ENCODE measurements at places on chromosomes 2 and 18. TPM values are rescaled to one million over a fixed set of nuclear protein-coding genes. Genes with fewer than 3 reads are reported as not detected.

DNA sequence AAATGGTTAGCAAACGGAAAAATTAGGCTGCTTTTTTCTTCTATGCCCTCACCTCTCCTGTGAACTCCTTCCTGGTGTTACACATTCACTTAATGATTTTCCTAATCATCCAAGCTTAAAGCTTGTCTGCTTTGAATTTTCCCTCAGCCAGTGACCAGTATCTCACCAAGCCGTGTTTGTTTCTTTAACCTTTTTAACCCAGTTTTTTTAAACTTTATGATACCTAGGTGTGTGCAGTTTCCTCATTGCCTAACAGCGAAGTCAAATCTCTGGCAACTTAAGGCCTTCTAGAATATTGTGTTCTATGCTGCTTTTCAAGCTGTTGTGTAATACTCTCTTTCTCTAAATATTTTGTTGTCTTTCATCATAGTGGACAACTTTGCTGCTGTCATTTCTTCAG, 113.0 kb downstream of the PIK3C3 start:
- no peak for DNase-seq

GRCh38 chr2:240565333-240566202, 2.7 kb upstream of the RNPEPL1 start:
- peak; percentile 89 for DNase-seq

- DNase-seq: no peak
Observed at GRCh38 chr2:121192576-121192975, 92.4 kb downstream of the TFCP2L1 start.

- no peak for DNase-seq
Observed at GRCh38 chr2:3468296-3468988, 50.9 kb downstream of the ADI1 start.

- no peak for DNase-seq
Observed at GRCh38 chr18:74149878-74150277, 1.6 kb downstream of the TIMM21 start.

DNA sequence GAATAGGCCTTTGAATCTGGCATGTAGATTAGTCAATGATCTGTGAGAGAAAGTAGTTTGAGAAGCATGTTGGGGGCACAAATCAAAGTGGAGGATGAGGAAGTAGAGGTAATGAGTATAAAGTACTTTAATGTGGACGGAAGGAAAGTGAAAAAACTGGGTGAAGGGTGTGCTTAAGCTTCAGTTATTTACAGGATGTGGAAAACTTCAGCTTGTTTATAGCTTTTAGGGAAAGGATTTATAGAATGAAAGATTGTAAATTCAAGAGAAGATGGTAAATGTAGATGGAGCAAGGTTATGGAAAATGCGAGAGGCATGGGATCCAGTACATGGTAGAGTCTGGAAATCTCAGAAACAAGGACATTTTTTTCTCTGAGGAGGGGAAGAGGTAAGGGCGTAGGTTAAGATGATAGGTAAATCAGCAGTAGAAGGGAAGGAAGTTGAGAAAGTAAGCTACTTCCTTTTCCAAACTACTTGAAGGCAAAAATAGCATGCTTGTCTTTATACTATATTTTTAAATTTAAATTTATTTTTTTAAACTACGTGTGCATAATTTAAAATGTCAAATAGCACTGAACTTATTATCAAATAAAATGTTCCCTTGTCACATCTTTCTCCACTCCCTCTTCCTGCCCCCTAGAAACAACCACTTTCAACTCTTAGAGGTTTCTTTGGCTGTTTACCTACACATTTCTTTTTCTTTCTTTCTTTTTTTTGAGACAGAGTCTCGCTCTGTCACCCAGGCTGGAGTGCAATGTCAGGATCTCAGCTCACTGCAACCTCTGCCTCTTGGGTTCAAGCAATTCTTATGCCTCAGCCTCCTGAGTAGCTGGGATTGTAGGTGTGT, 8.5 kb downstream of the FAM117B start:
- no peak for DNase-seq

- no peak for DNase-seq
Observed at GRCh38 chr2:45483997-45484396, 127.1 kb downstream of the SRBD1 start.

GRCh38 chr2:109494351-109494750, 119.4 kb downstream of the SEPTIN10 start:
- DNase-seq: no peak

DNA sequence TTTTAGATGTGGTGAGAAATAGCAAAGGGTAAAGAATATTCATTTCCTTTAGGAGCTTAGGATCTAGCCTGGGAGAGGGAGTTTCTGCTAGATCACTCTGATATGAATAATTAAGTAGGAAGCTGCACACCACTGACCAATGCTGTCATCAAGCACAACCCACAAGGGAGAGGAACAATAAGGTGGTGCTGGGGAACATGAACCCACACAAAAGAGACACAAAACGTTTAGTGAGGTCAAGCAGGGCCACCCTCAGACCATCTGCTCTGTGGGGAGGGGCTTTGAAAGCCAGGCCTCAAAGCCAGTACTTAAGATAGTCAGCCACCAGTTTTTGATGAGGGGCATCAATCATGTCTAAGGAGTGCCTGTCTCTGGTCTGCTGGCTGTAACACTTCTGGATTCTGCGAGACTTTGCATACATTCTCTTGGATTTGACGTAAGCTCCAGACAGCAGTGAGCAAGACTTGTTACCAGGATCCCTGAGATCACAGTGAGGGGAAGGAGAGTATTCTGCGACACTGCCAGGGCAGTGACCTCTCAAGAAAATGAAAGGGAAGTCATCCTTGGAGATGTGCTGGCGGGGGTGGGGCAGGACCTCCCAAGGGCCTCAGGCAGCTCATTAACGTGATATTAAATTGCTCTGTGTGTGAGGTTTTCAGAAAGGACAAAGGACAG, 127.0 kb downstream of the CCBE1 start:
- no peak for DNase-seq

GRCh38 chr2:124805060-124805459, 780.0 kb downstream of the CNTNAP5 start:
- DNase-seq: no peak

DNA sequence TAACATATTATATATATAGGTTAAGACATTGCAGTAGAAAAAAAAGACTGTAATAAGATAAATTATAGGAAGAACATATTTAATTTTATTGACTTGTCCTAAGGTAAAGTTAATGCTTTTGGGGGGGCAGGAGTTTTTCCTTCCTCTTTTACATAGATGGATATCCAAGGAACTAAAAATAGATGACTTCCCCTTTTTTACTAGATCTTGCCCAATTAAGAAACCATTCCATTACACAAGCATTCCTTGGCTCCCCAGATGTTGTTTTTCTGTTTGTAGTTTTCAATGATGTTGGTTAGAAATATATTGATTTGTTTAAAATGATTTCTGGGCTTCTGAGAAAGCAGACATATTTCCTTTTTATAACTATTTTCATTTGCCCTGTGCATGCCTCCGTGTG, 22.4 kb upstream of the PMAIP1 start:
- no peak for DNase-seq

- no peak for DNase-seq
Observed at GRCh38 chr2:239773228-239774141, 251.7 kb downstream of the NDUFA10 start.

- DNase-seq: no peak
Observed at GRCh38 chr2:168611896-168612650, 156.0 kb downstream of the CERS6 start.

GRCh38 chr2:201362396-201362795, 5.3 kb upstream of the FLACC1 start:
- no peak for DNase-seq

- peak; percentile 65 for DNase-seq
Observed at GRCh38 chr2:241036397-241036963, 38.1 kb downstream of the SNED1 start.

GRCh38 chr2:132589111-132589830, 80.7 kb downstream of the LYPD1 start:
- no peak for DNase-seq

GRCh38 chr2:231590614-231591013, 2.0 kb upstream of the TEX44 start:
- no peak for DNase-seq

DNA sequence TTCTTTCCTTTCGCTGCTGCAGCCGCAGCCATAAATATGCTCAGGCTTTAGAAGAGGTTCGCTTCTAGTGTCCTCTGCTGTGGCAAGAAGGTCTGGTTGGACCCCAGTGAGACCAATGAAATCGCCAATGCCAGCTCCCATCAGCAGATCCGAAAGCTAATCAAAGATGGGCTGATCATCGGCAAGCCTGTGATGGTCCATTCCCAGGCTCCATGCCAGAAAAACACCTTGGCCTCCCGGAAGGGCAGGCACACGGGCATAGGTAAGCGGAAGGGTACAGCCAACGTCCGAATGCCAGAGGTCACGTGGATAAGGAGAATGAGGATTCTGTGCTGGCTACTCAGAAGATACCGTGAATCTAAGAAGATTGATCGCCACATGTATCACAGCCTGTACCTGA, 2.6 kb upstream of the CATIP start:
- DNase-seq: no peak

- DNase-seq: no peak
Observed at GRCh38 chr2:176392744-176393414, 123.6 kb downstream of the MTX2 start.

SNED1 gene
- 82.5 TPM for total RNA-seq

MYL12A gene
- total RNA-seq: 437 TPM

ELOA2 gene
- not detected for total RNA-seq

SEMA4F gene
- total RNA-seq: 18.6 TPM

DLX1 gene
- not detected for total RNA-seq

CRYBA2 gene
- not detected for total RNA-seq

BOLL gene
- not detected for total RNA-seq

Data from T-cell (primary cell).